ENCODE measurements at places on chromosomes 2 and 18.

DNA sequence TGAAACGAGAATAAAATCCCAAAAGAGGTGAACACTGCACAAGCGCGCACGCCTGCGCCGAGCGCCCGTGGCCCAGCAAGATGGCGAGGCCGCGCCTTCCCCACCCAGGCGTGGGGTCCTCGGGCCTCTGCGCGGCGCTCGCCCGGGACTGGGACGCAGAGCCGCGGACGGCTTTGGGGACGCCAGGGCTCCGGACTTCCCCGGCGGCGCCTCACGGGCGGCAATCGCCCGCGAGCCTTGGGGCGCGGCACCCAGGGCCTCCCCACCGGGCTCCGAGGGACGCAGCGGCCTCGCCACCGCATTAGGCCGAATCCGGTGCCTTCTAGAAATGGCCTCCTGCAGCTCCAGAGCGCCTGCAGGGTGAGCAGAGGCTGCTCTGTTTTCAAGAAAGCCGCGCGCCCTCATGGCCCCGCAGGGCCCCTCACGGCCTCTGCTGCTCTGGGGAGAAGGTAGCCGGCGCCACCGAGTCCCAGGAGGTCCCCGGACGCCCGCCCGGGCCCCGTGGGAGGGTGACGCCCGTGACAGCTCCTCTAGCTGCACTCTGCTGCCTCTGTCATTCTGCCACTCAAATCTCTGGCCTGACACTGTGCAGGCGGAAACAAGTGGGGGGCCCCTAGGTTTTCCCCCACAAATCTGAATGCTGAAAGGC is 35.9 kb upstream of the POMC start:
- DNase-seq, result no peak

DNA sequence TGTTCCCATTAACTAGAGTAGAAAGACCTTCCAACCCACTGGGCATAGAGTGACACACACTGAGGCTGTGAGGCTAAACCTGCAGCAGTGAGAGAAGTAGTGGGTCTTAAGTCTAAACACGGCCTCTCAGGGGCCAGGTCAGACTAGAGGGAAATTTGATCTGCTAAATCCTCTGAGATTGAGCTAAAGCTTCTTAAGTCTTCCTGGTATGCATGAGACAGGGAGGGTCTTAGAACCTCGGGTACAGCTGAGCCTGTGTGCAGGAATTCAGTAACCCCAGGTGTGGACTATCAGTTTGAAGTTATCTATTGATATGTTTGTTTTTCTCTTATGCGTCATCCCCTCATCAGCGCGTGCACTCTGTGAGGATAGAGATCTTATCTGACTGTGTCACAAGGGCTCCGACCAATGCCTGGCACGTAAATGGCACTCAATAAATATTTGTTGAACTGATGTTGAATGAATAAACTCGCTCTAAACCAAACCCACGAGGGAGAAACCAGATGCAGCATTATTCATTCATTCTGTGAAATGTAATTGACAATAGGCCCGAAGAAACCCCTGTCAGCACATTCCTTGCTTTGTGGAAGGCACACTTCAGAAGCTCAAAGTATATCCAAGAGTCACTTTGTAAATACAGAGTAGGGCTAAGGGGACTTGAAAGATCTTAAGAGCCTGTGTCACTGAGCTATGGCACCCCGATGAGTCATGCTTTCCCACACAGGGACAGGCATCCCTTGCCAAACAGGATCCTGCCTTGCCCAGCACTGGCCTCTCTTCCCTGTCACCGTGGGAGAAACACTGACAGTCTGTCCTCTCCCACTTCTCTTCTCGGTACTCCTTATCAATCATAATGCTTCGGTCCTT is 21.7 kb upstream of the RAB10 start:
- DNase-seq, result no peak

- no peak for DNase-seq
Observed at GRCh38 chr2:193891023-193891422, 1696.3 kb upstream of the TMEFF2 start.

GRCh38 chr18:9673296-9674251 is 34.5 kb upstream of the RAB31 start:
- no peak for DNase-seq

DNA sequence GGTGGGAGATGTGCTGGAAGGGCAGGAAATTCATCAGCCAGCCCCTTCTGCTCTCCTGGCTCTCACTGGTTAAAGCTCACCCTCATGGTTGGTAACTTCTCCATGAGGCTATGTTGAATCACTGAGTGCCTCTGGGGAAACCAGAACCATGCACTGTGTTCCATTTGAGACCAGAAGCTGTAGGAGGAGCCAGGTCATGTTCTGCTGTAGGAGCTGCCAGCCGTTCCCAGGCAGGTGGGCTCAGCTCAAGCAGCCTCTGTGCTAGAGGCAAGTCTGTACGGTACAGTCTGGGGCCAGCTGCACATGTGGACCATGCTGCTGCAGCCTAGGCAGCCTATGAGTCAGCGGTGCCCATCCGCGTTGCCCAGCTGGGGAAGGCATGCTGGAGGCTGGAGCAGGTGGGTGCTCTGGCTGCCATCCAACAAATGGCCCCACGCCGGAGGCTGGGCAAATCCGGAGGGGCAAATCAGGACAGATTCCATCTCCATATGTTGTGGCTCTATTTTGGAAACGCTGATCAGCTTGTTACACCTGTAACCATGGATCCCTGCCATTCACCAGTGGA is 22.0 kb upstream of the KCNF1 start:
- DNase-seq, result no peak

DNA sequence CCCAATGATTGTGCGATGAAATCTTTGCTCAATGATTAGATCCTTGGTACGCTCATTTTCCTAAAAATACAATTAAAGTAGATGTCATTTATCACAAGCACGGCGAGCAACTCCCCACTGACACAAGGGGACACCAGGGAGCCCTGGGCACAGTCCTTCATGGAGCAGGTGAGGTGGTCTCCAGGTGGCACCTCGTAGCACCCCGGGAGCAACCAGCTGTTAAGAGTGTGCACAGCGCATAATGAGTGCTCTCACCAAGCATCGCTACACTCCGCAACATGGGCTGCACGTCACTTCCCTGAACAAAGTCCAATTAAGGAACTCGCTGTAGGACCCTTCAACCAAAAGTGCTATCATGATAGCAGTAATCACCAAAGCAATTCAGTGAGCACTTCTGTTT is 59.8 kb downstream of the ANO7 start:
- DNase-seq, result no peak

DNA sequence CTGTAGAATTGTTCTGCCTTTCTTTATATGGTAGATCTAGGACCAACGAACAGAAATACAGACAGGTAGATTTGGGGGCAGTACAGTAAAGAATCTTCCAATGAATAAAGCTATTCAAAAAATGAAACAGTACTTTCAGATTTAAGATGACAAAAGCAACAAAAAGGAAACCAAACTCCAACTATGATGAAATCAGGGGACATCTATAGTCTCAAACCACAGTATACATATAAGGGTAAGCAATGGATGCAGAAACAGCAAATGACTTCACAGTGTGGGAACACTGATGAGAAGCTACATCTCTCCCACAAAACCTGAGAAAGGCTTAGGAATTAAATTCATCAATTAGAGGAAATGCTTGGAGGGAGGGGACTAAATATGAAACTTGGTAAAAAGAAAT is 202.5 kb downstream of the CTNNA2 start:
- no peak for DNase-seq

DNA sequence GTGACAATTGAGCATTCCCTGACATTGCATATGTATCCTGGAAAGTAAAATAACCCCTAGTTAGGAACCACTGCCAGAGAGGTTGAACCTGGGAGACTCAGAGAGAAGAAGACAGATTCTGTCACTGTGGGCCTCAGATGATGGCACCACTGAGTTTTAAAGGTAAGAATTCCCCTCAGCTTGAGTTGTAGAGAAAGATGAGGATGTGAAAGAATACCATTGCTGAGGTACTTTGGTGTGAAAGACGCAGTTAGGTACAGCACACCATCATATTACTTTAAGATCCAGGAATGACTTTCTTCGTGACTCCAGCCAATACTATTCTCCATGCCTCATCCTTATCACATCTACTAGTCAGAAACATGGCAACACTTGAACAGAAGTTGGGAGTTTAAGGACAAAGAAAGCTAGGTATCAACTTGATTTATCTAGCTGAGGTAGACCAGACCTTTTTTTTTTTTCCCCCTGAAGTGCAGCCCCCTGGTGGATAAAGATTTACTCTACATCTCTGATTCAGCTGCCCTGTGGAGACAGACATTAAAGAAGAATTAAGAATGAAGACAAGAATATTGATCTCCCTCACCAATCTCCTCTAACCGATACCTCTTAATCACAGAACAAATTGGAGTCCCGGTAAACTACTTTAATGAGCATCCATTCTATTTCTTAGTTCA is 630.5 kb upstream of the FANCL start:
- DNase-seq, result no peak

GRCh38 chr2:50754514-50754913 is 277.4 kb downstream of the NRXN1 start:
- DNase-seq, result no peak

GRCh38 chr18:79396431-79397246 is 909 bp downstream of the NFATC1 start:
- DNase-seq, result no peak

- no peak for DNase-seq
Observed at GRCh38 chr18:69898241-69898861, 49.3 kb downstream of the CD226 start.

GRCh38 chr2:199118673-199119112 is 339.0 kb downstream of the SATB2 start:
- DNase-seq, result no peak

- DNase-seq, result no peak
Observed at GRCh38 chr2:59936048-59936447, 617.4 kb downstream of the BCL11A start.

DNA sequence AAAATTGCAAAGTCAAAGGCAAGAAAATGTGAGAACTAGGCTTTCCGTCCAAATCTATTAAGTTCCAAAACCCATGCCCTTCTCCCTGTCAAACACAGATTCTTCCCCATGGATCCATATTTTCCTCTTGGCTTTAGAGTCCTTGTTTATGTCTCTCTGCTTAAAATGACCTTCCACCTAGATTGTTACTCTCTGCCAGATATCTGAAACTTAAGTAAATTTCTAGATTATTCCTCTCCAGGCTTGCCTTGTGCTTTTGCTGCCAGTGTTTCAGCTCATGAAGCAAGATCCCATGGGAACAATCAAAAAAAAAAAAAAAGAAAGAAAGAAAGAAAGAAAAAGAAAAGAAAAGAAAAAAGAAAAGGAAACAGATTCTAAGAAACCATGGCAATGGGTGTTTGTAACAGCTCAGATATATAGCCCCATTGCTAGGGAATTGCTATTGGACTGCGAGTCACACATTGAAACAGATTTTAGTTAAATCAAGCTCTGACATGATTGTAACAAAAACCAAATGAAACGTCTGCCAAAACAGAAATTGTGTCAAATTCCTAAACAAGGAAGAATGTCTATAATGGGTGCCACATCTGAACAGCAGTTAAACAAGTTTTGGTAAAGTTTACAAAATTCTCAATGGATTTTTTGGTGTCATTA is 660.7 kb upstream of the CNTNAP5 start:
- no peak for DNase-seq

- DNase-seq, result no peak
Observed at GRCh38 chr2:151200844-151201243, 60.8 kb downstream of the RBM43 start.

DNA sequence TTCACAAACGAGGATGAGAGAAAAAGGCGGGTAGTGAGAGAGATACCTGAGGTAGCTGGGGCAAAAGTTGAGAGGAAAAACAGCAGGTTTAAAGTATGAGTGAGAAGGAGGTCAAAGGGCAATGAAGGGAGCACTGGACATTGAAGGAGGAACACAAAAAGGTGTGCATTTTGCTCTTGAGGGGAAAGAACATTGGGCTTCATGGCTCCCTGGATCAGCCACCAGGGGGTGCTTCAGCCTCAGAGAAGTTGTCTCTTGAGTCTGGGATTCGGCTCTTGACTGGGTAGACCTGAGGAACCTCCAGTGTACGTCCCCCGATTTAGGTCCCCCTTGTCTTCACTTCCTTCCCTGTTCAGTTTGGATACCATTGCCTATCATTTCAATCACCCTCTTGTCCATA is 128.5 kb downstream of the RAPGEF4 start:
- no peak for DNase-seq

GRCh38 chr2:1806254-1806653 is 61.9 kb upstream of the PXDN start:
- no peak for DNase-seq

DNA sequence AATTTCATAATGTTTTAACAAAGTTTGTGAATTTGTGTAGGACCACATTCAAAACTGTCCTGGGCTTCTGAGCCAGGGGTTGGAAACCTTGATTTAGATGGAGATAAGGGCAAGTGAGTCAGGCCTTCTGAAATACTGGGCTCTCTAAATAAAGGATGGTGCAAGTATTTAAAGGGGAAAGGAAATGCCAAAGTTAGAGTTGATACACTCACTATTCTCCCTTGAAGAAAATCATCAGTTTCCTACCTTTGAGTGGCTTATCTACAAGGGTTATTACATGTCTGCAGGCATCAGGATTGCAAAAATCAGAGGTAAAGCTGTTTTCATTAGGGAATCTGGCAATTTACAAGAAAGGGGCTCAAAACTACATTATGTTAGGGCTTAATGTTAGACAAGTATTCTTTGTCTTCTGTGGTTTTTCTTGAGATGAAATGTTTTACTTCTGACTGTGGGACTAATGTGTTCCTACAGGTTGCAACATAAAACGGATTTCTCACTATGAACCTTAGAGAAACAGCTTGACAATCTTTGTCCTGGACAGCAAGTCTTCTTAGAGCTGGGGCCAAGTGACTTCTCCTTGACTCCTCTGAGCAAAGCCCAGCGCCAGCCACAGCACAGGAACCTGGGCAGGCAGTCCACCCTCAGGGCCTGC is 31.1 kb downstream of the RNU4ATAC start:
- no peak for DNase-seq

- DNase-seq, result no peak
Observed at GRCh38 chr18:63111671-63112402, 207.7 kb downstream of the BCL2 start.

GRCh38 chr2:210541290-210541902 is 15.0 kb upstream of the CPS1 start:
- no peak for DNase-seq

DNA sequence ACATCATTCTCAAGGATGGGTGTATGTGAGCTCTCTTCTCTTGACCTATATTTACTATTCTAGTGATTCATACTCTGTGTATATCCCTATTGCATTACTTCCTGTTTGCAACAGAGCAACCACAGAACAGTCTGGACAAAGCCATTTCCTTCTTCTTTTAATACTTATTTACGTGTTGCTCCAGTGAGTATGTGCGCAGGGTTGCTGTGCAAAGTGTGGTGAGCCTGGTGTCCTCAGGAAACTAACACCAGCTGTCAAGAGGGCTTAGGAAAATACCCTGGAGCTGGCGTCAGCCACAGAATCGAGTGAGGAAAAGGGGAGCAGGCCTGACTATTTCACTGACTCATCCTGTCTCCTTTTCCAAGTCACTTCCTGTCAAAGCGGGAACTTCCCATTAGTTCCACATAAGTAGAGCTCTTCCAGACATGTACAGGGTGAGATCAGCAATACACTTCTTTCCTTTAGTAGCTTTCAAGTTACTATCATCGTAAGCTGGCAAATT is 214.1 kb upstream of the COPS8 start:
- DNase-seq, result no peak

- no peak for DNase-seq
Observed at GRCh38 chr2:1489486-1489885, 76.2 kb downstream of the TPO start.

GRCh38 chr2:53317861-53318260 is 449.7 kb upstream of the CHAC2 start:
- no peak for DNase-seq

Measured in stimulated activated CD8-positive, alpha-beta memory T cell treated with anti-CD3 and anti-CD28 coated beads, Interleukin-2, amount 100 ng/mL, for 1 hour (primary cell).